ENCODE measurements at places on chromosomes 12 and 14.

- DNase-seq: no peak
These were observed 160.1 kb downstream of the NUAK1 start for GRCh38 chr12:105978686-105979085.

GRCh38 chr14:54776361-54777001, 126.1 kb downstream of the GCH1 start:
- peak; percentile 91 for DNase-seq

DNA sequence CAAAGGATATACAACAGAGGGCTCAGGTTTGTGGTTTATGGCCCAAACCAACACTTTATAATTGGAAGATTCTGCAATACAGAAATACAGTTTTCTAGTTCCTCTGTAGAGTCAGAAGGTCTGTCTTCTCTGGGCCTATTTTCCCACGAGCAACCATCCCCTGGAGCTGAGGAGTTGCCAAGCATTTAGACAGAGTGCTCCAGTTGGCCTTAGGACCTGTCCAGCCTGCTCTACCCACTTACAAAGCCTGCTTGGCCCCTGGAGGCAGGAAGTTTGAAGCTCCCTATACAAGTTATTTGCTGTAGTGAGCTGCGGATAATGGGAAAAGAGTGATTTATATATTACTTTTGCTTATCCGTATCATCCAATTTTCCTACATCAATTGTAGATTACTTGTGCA, 60.8 kb upstream of the HSPB8 start:
- no peak for DNase-seq

GRCh38 chr12:131136539-131136872, 182.8 kb downstream of the ADGRD1 start:
- DNase-seq: no peak

DNA sequence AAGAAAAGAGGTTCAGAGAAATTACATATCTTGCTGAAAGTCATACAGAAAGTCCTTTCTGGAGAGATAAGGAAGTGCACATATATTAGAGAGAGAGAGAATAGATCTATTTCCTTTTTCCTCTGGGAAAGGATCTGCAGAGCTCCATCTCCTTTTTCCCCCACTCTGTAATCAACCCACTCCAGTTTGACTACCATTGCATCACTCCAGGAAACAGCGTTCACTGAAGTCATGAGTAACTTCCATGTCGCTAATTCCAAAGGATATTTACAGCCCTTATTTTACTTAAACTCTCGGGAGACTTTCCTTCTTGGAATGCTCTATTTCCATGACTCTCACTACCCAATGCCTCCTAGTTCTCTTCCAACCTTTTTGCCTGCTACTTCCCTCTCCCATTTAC, 72.5 kb upstream of the PARP11 start:
- no peak for DNase-seq

DNA sequence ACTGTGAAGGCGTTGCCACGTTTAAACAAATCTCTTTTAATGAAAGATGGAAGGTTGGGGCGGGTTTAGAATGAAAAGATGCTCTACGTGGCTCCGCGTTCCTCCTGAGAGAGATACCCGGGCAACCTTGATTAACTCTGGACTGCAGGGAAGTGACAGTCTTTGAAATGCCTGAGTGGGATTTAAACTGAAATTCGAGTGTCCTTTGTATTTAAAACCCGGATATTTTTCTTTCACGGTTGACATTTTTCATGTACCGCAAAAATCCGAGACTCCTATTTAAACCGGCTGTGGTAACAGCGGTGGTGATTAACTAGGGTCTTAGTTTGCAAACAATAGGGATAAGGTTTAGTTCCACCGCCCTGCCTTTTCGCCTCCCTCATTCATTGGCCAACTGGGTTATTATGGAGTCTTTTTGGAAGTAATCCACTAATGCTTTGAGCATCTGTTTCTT, 707 bp downstream of the G2E3 start:
- no peak for DNase-seq

DNA sequence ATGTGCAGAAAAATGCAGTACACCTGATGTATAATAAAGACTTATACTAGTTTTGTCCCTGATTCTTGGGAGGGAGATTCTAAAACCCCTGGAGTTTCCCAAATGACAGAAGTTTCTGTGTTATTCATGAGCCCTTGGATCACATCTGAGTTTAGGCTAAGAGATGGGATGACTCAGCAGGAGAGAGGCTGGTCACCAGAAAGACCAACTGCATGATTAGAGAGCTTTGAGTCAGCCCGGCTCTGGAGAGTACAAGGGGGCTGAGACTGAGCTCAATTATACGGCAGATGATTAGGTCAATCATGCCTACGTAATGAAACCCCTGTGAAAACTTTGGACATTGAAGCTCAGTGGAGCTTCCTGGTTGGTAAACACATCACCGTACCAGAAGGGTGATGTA, 174.2 kb downstream of the SSPN start:
- DNase-seq: no peak

GRCh38 chr14:67943947-67944346, 124.4 kb downstream of the RAD51B start:
- peak; percentile 24 for DNase-seq

GRCh38 chr12:65795453-65795852, 28.8 kb upstream of the HMGA2 start:
- no peak for DNase-seq

- DNase-seq: no peak
These were observed 36.5 kb downstream of the LEMD3 start for GRCh38 chr12:65205886-65206285.

- no peak for DNase-seq
These were observed 2.9 kb downstream of the SLC15A4 start for GRCh38 chr12:128820723-128821432.

GRCh38 chr12:97938031-97938430, 475.4 kb downstream of the RMST start:
- no peak for DNase-seq

- no peak for DNase-seq
These were observed 13.2 kb downstream of the ADIPOR2 start for GRCh38 chr12:1703771-1704722.

GRCh38 chr14:67837011-67837624, 17.5 kb downstream of the RAD51B start:
- no peak for DNase-seq

GRCh38 chr14:98931911-98932310, 340.1 kb downstream of the BCL11B start:
- peak; percentile 57 for DNase-seq

DNA sequence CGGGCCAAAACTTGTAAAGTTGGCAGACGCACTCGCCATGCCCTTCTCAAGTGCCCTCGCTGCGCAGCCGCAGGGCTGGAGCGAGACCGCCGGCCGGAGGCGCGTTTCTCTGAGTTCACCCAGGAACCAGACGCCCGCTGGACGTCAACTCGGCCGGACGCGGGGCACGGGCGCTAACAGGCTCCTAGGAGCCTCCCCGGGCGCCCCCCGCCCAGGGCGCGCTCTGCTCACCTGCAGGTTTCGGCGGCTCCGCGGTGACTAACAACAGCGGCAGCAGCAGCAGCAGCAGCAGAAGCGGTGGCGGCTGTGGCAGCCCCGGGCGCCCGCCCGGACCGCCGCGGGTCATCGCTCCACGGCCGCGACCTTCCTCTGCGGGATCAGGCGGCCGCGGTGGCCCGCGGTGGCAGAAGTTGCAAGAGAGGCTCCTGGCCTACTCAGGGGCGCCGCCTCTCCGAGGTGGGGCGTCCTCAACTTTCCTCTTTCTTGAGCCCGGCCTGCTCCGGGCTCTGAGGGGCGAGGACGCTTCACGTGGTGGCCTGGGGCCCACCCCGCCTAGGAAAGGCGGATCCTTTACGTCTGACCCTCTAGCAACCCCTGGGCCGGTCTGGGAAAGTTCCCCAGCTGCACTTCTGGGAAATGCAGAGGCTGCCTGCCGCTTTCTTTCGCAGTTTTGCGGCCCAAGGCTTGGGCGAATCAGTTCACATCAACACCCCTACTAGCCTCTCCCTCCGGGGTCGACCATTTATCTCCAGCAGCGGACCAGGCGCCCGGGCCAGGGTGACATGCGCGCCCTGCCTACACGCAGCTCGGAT, at the start of gene PLBD1:
PLBD1 (minus strand) TSS at position 533 of the 812 bp plus-strand sequence; CDS start at position 346, 187 bp downstream.
- DNase-seq: peak; percentile 5

DNA sequence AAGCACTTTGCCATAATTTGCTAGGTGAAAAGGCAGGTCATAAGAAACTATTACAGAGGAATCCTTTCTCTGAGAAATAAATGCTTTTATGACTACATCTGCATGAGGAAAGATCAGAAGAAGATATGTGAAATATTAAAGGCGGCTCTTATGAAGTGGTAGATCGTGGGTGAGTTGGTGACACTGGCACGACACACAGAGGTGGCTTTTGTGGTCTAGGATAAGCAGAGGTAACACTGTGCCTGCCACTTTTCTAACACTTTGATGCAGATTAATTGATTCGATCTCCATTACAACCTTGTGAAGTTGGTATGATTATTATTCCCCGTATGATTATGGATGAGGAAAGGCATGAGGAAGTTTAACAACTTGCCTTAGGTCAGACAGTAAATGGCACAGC, 60.0 kb upstream of the ELK3 start:
- DNase-seq: no peak

- no peak for DNase-seq
These were observed 27.5 kb downstream of the ADGRD1 start for GRCh38 chr12:130981074-130981742.

DNA sequence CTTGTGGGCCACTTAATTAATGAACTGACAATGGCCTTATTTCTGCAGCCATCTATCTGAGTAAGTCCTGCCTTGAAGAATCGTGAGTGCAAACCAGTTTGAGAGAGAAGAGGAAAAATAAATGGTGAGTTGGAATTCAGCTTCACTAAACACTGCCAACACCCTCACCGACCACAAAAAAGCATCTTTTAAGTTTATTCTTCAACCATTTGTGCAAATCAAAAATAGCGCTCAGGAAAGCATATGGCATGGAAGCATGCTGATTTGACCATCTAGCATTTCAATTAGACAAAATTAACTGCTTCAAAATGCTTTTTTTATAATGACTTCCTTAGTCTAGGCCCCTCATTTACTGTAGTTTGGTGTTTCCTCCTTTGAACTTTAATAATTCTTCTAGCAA, 294.0 kb downstream of the PPFIA2 start:
- DNase-seq: no peak

GRCh38 chr14:69580009-69580577, 5.4 kb upstream of the CCDC177 start:
- DNase-seq: peak; percentile 22

DNA sequence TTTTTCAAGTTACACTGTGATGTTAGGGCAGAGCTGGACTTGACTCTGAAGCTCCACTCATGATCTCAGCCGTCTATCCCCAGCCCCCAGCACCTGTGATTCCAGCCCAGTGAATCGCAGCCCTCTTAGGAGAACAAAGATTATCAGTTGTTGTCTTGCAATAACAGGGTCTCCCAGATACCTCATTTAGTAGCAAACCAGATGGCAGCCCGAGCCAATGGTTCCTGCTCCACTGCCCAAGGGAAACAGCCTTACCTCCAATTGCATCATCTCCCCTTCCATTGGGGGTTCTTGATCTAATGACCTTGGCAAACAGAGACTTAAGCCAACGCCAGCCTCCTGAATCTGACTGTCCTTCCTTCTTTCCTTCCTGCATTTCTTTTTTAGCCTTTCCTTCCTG, 371.2 kb downstream of the BCL11B start:
- no peak for DNase-seq

DNA sequence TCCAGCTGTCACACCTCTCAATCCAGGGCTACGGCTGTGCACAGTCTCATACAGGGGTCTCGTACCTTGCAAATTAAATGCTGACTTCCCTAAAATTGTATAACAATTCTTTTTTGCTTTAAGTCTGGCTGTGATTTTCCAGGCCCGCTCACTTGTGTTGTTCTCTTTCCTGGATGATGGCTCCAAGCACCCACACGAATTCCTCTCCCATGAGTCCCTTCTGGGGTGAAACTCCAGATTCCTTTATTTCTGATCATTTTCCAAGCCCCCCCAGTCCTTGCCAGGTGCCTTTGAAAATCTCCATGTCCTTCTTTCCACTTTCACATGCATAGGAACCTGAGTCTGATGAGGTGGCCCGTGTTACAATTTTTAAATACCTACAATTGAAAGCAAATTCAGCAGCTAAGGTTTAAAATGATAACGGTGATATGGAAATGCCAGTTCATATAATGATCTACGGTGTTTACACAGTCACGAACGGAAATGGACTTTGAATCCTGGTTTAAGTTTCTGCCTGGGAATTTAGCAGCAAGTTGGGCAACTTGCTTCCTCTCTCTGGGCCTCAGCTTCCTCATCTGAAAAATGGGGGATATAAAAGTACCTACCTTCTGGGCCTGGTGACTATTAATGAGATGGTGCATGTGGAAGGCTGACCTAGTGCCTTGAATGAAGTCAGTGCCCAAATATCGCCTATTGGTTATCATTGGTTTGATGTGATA, 85.5 kb downstream of the STAB2 start:
- no peak for DNase-seq

DNA sequence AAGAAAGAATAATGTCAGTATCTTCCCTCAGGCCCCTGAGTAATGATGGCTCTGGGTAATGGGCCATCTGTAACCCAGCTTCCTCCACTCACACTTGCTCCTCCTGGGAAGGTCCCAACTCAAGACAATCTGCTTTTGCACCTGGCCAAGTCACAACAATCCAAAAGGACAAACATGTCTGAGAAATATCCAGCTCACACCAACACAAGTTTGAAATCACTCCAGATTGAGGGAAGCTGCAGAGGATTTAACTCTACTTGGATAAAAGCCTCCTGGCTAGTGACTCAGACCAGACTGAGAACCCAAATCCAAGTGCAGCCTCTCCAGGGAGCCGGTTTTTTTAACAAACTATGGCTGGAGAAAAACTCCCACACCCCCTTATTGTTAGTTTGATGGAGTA, 34.2 kb downstream of the RTRAF start:
- no peak for DNase-seq

DNA sequence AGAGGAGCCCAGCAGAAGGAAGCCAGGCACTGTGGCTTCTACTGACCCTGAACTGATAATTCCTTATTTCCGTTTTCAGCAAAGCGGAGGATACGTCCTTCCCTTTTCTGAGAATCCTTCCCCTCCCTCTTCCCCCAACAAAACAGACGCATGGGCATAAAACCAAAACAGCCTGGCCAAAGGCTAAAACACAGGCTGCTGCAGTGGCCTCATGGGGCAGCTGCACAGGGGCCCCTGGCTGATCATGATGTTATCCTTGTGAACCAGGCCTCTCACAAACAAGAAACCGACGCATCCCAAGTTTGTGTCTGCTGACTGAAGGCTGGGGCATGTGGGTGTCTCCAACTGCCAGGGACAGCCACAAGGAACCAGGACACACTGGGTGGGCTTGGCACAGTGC, 23.4 kb upstream of the STON2 start:
- no peak for DNase-seq
